ENCODE measurements at places on chromosomes 2 and 18.

DNA sequence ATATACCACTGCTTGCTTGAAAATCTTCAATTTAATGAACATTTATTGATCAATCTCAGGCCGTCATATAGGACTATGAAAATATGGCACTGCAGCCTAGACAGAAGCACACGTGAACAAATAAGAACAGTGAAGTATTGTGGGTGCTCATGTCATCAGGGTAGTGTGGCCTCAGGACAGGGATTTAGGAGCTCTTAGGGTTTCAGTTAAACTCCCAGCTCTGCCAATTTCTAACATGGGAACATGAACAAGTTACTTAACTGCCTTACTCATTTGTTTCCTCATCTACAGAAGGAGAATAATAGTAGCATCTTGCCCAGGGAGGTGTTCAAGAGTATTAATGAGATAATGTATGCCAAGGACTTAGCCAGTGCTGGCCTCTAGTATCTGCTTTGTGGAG, 146.0 kb upstream of the MAP3K20 start:
- DNase-seq = no peak

GRCh38 chr2:72182547-72182946, 34.9 kb upstream of the CYP26B1 start:
- DNase-seq = no peak

GRCh38 chr2:62704654-62705006, 883 bp upstream of the EHBP1 start:
- DNase-seq = no peak

DNA sequence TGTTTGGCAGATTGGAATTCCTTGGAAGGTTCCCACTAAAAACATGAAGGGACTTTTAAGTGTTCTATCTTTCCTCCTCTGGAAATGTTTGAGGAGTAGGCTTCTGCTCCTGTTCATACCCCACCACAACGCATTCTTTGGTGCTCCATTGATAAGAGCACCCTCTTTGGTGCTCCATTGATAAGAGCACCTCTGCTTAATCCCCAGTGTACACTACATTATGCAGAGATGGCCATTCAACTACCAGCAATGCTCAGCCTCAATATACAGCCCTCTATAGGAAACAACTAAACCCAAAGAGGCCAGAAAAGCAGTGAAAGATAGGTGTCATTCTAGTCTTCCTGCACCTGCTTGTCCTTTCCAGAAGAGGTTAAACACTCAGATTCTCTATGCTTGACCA, 1.8 kb upstream of the CHAC2 start:
- DNase-seq = no peak

- no peak for DNase-seq
These were observed 276.8 kb downstream of the SETBP1 start for GRCh38 chr18:44957461-44957860.

GRCh38 chr2:62304429-62305417, 108.8 kb downstream of the B3GNT2 start:
- no peak for DNase-seq

DNA sequence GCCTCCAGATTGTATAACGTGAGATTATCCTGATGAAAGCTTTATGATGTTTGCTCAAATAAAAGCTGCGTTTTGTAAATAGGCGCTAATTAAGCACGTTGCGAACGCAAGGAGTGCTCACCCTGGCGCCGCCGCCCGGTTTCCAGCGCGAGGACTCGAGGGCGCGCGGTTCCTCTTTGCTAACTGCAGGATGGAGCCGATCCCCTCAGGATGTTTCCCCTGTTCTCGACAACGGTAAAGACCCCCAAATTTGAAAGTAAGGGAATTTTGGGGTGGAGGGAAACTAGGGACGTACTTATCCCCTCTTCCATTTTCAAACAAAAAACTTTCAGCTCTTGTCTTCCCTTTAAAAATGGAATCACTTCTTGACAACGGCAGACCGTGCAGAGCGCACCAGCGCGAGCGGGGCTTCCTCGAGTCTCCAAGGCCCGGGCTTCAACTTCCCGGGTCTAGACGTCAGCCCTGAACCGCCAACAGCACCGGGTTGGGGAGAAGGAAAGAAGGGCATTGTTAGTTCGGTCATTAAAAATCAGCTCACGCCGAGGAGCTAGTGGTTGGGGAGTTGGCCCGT, 1.1 kb upstream of the GBX2 start:
- no peak for DNase-seq

GRCh38 chr2:144771348-144771747, 251.4 kb upstream of the ZEB2 start:
- DNase-seq = no peak

DNA sequence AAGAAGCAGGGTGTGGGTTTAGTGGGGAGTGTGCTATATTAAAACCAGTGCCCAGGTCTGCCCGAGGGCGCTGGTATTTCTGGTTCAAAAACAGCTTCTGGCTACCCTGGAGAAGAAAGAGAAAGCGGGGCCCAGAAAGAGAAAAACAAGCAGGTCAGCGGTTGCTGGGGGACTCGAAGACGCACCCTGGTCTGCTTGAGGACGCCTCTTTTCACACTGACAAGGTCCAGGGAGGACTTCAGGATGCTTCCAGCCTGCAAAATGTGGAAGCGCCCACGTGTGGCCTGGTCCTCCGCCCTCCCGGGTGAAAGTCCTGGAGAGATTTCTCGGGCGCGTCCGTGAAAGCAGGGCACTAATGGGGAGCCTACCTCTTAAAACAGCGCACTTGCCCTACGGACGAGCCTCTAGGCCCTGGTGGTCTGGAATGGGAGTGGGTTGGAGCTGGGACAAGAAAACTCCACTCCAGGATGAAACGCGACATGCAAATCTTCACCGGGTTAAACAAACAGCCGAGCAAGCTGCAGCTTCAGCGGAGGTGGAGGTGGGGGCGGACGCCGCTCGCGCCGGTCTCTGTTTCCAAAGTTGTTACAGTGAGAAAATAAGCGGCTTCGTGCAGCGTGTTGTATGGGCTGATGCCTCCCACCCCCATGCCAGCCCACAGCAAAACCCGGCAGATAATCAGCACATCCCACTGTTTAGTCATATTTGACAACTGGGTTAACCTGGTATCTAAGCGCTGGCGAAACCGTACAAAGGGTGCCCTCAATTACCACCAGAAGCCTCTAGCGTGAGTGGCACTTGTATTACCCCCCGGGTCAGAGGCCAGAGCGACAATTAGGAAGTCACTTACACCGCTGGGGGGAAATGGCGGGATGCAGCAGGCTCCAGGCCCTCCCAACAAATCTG, 1.1 kb upstream of the SP9 start:
- no peak for DNase-seq

GRCh38 chr2:17104454-17104853, 413.8 kb downstream of the RAD51AP2 start:
- no peak for DNase-seq

- DNase-seq = no peak
These were observed 47.6 kb downstream of the CPO start for GRCh38 chr2:206986943-206987342.

DNA sequence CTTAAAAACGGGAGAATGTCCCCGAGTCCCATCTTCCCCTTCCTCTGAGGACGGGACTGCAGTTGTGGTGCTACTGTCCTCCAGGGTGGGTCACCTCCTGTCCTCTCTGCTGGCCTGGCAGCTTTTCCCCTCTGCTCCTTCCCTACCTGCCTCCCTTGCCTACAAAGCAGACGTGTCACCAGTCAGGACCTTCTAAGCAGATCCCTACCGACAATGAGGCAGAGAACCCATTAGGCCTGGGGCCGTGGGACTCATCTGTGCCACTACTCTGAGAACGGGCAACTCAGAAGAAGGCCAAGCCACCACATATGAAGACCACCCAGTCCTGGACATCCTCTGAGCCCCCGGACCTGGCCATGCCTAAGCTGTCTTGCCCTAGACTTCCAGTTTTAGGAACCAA, 103.0 kb upstream of the TEX51 start:
- no peak for DNase-seq

DNA sequence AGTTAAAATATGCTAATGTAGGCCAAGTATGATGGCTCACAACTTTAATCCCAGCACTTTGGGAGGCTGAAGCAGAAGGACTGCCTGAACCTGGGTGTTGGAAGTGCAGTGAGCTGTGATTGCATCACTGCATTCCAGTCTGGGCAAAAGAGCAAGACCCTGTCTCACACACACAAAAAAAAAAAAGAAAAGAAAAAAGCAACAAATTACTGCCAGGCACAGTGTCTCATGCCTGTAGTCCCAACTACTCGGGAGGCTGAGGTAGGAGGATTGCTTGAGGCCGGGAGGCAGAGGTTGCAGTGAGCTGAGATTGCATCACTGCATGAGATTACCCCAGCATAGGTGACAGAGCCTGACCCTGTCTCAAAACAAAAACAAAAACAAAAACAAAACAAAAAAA, 110.6 kb downstream of the PRELID3A start:
- no peak for DNase-seq

GRCh38 chr2:219645631-219646527, 18.4 kb downstream of the SLC4A3 start:
- DNase-seq = no peak

GRCh38 chr2:222034058-222034457, 264.7 kb downstream of the PAX3 start:
- no peak for DNase-seq

GRCh38 chr2:226578373-226578772, 221.2 kb downstream of the IRS1 start:
- DNase-seq = no peak

DNA sequence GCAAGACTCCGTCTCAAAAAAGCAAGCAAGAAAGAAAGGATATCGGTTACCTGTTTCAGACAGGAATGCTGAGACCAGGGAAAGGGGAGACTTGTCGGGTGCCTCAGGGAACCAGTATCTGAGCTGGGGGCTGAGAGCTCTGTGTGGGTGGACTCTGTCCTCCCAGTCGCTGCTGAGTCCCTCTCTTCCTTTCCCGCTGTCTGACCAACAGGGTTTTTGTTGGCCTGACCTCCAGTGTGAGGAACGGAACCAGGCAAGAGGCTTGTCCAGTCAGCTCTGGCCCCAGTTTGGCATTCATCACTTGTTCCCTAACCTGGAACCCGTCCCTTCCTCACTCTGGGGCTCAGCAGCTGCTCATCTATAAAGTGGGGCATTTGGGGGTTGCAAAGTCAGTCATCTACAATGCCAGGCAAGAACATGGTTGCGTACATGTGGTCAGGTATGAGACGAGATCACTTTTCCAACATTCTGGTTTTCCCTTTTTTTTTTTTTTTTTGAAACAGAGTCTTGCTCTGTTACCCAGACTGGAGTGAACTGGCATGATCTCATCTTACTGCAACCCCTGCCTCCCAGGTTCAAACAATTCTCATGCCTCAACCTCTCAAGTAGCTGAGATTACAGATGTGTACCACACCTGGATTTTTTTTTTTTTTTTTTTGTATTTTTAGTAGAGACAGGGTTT, 116.4 kb downstream of the PLB1 start:
- no peak for DNase-seq

- DNase-seq = no peak
These were observed 122.7 kb downstream of the DNER start for GRCh38 chr2:229591611-229592010.

- no peak for DNase-seq
These were observed 129.1 kb downstream of the ANKRD44 start for GRCh38 chr2:197181491-197181890.

DNA sequence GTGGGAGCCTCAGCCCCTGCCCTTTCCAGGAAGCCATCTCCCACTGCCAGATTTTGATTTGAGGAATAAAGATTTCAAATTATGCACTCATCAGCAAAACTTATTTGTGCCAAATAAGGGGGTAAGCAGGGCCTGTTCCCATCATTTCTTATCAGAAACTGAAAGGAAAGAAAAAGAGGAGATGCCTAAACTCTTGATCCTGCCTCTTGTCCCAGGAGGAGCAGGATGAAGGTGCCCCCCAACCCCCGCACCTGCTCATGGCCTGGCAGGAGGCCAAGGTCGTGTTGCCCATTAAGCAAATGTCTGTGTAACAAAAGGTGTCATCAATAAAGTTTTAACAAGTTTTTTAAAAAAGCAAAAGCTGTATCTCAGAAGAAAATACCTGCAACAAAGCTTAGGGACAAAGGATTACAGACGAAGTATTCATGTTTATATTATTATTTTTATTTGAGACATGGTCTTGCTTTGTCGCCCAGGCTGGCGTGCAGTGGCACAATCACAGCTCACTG, 80.0 kb downstream of the INPP5D start:
- no peak for DNase-seq

GRCh38 chr2:172430678-172431077, 3.3 kb downstream of the ITGA6 start:
- no peak for DNase-seq

GRCh38 chr2:46569061-46569560, 89.7 kb downstream of the TMEM247 start:
- DNase-seq = no peak

DNA sequence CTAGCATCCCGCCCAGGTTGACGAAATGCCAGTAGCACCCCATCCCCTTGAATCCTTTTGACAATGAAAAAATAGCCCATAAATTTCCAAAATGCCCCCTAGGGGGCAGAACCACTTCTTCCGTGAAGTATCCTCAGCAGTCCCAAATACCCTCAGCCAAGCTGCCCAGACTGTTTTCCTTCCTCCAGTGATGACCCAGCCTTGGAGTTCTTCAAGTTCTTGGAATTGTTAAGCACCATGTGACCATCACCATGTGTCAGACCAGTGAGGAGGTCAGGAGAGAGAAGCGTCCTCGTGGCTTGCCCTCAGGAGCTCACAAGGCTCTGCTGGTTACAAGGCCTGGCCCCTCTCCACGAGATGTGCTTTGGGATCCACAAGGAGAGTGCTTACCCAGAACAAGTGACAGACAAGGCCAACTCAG, 1.4 kb upstream of the SLC23A3 start:
- DNase-seq = no peak

- no peak for DNase-seq
These were observed 2.2 kb downstream of the LRATD1 start for GRCh38 chr2:14634489-14635390.

GRCh38 chr2:95005726-95006125, 19.8 kb upstream of the MAL start:
- DNase-seq = no peak

- no peak for DNase-seq
These were observed 104.4 kb downstream of the NOL4 start for GRCh38 chr18:34120294-34120693.

DNA sequence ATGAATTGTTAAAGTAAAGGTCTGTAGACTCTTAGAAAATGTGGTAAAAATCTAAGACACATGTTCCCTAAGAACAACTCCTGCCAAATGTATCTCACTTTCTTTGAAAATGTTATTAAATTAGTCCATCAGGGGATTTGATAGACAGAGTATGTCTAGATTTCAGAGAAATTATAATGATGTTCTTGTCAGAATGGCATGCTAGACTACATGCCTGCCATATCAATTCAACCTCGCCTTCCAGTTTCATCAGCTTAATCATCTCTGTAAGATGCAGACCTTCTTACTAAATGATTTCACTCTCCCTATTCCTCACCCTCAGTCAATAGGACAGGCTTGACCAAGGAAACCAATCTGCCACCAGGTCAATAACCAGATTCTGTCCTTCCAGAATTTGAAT, 368.4 kb downstream of the TXNL1 start:
- DNase-seq = no peak

GRCh38 chr2:112062894-112063293, 7.8 kb downstream of the TMEM87B start:
- DNase-seq = no peak

Measured in T-helper 22 cell (primary cell).